ENCODE measurements at places on chromosomes 12 and 14. TPM values are rescaled to one million over a fixed set of nuclear protein-coding genes. Genes with fewer than 3 reads are reported as not detected.

The NOPCHAP1 gene
- total RNA-seq = 24.3 TPM

The DBX2 gene
- total RNA-seq = not detected

The KRT1 gene
- not detected for total RNA-seq

DNA sequence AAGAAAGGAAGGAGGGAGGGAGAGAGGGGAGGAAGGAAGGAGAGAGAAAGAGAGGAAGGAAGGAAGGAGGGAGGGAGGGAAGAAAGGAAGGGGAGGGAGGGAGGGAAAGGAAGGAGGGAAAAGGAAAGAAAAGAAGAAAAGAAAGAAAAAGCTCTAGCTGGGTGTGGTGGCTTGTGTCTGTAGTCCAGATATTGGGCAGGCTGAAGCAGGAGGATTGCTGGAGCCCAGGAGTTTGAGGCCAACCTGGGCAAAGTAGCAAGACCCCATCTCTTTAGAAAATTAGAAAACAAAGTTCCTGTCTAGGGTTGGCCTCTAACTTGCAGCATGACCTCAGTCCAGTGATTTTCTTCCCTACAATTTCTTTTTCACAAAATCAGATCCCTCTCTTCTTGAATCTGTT lies 208.2 kb upstream of the NUDT4 start:
- DNase-seq = no peak

GRCh38 chr14:104826861-104827176 lies 25.9 kb downstream of the ZBTB42 start:
- DNase-seq = no peak

GRCh38 chr12:65925626-65926025 lies 101.3 kb downstream of the HMGA2 start:
- DNase-seq = no peak

DNA sequence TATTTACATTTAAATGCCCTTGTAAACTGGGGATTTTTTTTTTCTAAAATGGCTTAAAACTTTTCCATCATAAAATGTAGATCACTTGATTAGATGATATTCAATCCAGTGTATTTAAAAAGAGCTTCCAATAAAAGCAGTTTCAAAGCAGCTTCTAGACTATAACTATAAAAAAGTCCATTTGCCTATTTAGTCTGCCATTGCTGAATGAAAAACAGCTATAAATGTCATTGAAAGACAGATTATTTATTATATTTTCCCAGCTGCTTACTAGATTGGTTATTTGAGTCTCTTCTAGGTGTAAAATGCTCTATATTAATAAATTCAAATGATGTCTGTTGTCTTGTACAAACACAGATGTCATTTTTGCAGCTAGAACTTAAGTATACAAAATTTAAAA lies 414.8 kb downstream of the RMST start:
- no peak for DNase-seq

DNA sequence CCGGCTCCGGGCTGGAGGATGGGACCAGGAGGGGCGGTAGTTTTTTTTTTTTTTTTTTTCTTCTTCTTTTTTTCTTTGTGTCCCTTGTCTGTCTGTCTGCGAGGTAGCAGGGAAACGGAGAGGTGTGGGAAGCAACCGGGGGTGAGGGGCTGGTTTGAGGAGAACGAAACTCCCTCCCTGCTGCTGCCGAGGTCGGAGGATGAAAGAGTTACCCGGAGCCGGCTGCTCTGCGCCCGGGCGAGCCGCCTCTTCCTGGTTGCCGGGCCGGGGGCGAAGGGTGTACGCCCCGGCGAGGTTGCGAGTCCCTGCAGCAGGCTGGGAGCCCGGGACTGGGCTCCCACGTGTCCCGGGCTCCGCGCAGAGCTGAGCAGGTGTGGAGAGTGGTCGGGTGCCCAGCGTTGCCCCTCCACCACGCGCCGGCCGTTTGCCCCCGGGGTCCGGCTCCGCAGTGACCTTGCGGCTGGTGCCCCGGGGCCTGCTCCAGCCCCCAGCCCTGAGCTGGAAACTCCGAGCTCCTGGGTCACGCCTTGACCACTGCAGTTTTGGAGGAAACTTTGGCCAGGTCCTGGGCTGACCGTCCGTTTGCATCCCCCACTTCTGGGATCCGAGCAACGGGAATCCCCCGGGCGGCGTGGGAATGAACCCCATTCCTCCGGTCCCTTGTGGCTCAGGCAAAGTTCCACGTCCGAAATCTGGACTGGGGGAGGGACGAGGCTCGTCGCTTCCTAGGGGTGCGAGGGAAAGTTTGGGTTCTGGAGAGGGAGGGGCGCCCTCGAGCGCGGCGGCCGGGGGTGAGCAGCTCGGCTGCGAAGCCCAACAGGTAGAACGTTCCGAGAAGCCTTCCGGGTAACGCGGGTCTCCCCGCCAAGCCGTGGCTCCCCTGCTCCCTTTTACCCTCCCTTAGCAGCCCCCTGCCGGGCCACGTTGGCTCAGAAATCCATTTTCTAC lies 1.3 kb downstream of the CHST11 start:
- DNase-seq = peak; percentile 19

GRCh38 chr14:104432611-104433231 lies 146.8 kb upstream of the C14orf180 start:
- no peak for DNase-seq

DNA sequence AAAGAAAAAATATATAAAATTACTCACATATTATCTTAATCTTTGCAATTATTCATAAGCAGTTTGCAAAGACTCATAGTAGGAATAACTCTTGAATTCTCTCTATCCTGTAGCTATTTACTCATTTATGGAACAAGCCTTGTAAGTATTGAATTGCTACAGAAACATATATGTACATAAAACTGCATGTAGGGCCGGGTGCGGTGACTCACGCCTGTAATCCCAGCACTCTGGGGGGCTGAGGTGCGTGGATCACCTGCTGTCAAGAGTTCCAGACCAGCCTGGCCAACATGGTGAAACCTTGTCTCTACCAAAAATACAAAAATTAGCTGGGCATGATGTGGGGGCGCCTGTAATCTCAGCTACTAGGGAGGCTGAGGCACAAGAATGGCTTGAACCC lies 286.2 kb downstream of the PPFIA2 start:
- DNase-seq = no peak

GRCh38 chr14:23118506-23119362 lies at the start of gene CEBPE:
Gene CEBPE (minus strand): TSS chr14:23119255. CDS start chr14:23119091, 164 bp downstream.
- no peak for DNase-seq

DNA sequence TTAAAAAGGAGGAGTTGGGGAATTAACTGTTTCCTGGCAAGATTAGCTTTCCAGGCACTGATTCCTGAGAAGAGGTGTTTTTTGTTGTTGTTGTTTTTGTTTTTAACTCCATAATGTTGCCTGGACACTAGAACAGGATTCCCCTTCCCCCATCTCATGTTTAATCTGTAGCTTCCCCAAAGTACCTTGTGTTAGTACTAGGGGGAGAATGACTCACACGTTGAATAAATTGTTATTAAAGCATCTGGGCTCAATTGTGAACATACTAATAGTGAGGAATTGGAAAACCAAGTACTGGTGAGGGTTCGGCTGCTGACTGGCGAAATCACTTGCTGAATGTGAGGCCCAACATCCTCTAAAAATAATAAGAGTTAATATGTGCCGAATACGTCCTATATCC lies 1.3 kb upstream of the GNG2 start:
- no peak for DNase-seq

DNA sequence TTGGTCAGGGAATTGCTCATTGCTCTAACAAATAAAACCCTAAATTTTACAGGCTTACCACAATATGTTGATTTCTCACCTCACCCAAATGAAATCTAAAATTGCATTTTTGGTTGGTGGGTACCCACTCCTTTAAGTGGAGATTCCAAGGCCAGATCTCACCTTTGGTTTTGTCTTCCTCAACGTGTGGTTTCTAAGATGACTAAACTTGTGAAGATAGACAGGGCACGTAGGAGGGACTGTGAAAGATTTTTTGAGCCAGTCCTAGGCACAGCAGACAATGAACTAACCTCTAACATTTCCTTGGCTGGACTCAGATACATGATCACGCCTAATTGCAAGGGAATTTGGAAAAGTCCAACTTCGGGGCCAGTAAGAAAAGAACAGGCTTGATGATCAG lies 1003.9 kb downstream of the FLRT2 start:
- DNase-seq = no peak

DNA sequence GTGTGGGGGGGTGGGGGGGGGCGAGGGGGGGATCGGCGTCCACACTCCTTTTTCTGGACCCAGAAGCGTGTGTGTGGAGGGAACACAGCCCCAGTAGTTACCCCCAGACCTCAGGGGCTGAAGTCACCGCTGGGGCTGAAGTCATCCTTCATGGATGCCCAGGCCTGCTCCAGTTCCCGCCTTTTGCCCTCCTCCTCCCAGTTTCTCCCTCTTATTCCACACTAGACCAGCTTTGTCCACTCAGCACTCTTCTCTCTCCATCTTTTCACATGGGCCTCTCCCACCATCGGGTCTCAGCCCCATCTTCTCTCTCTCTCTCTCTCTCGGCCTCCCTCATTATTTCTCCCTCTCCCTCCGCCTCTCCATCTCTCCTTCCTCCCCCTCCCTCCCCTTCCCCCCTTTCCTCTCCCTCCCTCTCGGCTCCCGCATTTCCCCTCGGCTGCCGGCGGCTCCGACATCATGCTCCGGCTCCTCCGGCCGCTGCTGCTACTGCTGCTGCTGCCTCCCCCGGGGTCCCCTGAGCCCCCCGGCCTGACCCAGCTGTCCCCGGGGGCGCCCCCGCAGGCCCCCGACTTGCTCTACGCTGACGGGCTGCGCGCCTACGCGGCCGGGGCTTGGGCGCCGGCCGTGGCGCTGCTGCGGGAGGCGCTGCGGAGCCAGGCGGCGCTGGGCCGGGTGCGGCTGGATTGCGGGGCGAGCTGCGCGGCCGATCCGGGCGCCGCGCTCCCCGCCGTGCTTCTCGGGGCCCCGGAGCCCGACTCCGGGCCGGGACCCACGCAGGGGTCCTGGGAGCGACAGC lies at the start of gene P3H3:
Gene P3H3, plus strand, starts transcription at position 426 of the 799 bp plus-strand sequence. Its CDS starts 34 bp downstream, at position 460.
- DNase-seq = no peak

Data from progenitor cell of endocrine pancreas (in vitro differentiated cells).